ENCODE measurements at places on chromosomes 5 and 9. TPM values are rescaled to one million over a fixed set of nuclear protein-coding genes. Genes with fewer than 3 reads are reported as not detected.

BAAT gene
- not detected for polyA plus RNA-seq

PRUNE2 gene
- 0.11 TPM for polyA plus RNA-seq

TPPP gene
- not detected for polyA plus RNA-seq

BNC2 gene
- 7.7 TPM for polyA plus RNA-seq

NUTM2G gene
- not detected for polyA plus RNA-seq

FST gene
- polyA plus RNA-seq = not detected

GRCh38 chr5:7894439-7894838, 25.5 kb downstream of the MTRR start:
- no peak overlapping the region for H3K4me3 ChIP-seq
- H3K27ac ChIP-seq = no peak overlapping the region
- H3K36me3 ChIP-seq = peaks cover 43% of the 10 kb centered on the region
- no peaks in the 10 kb centered on the region for H3K27me3 ChIP-seq
- DNase-seq = no peak

DNA sequence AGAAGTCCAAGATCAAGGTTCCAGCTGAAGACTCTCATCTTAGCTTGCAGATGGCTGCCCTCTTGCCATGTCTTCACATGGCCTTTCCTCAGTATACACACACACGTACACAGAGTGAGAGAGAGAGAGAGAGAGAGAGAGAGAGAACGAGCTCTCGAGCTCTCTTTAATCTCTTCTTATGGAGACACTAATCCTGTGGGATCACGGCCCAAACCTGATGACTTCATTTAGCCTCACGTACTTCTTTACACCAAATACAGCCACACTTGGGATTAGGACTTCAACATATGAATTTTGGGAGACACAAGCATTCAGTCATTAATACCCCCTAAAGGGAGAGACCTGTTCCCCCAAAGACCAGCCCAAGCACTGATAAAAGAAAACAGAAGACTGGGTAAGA, 42.8 kb downstream of the SIL1 start:
- no peaks in the 10 kb centered on the region for H3K36me3 ChIP-seq
- no peak for DNase-seq
- no peaks in the 10 kb centered on the region for H3K27me3 ChIP-seq
- H3K27ac ChIP-seq = no peak overlapping the region
- peaks cover 1% of the 10 kb centered on the region for H3K4me1 ChIP-seq

DNA sequence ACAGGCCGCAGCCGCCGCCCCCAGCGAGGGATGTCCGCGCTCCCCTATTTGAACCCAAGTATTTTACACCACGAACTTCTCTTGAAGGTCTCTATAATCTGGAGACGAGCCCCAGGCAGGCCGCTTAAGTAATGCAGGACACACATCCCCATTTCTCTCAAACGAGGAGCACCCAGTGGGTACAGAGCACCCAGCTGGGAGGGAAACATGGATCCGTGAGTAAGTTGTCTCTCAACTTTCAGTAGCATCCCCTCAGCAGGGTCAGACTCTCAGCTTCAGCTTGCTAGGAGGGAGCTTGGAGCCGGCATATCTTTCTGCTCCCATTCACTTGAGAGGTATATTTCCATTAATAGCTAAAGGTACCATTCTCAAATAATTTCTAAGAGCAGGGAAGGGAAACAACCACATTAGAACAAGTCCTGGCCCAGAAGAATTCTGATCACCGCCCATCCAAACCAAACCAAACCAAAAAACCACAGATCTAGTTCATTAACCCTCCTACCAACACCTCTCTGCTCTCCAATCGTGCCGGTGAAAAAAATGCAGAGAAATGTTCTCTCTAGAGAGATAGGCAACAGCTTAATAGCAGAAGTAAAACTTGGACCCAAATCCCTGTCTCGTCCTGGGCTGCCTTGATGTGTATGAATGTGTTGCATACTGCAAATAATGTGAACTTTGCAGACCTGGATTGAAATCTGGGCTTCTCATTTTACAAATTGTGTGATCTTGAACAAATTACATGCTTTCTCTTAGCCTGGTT, 910 bp downstream of the TDRD7 start:
- peak overlapping the region; percentile 82 for H3K27ac ChIP-seq
- peaks cover 3% of the 10 kb centered on the region for H3K27me3 ChIP-seq
- DNase-seq = no peak
- H3K36me3 ChIP-seq = no peaks in the 10 kb centered on the region
- peak overlapping the region; percentile 82 for H3K4me3 ChIP-seq
- peaks cover 63% of the 10 kb centered on the region for H3K4me1 ChIP-seq

GRCh38 chr9:125332527-125332926, 70.9 kb downstream of the GAPVD1 start:
- H3K36me3 ChIP-seq = peaks cover 21% of the 10 kb centered on the region
- H3K27ac ChIP-seq = peak overlapping the region; percentile 73
- H3K4me3 ChIP-seq = no peak overlapping the region
- H3K4me1 ChIP-seq = peaks cover 9% of the 10 kb centered on the region
- DNase-seq = peak; percentile 3

DNA sequence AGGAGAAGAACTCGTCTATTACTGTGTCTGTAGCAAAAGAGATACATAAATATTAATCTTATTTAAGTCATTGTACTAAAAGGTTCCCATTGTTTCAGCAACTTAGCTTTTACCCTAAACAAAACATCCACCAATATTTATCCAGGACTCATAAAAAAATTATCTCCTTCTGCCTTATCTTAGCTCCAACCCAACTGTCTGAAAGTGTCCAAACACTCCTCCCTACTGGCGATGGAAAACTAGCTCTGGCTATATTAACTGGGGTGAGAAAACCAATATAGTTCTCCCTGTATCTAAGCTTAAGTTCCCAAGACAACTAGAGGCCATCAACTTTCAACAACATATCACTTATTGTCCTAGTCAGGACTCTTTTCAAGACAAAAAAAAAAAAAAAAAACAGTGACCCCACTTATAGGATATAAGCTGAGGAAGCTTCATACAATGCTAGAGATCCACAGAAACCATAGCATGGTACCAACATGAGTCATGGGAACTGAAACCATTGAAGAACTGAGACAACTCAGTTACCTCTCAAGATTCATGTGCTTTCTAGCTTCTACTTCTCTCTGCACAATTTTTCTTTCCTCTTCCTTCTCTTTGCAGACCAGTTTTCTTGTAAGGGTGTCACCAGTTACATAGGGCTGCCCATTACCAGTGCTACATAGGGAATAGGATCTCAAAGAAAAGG, 150.7 kb upstream of the RASA1 start:
- no peak for DNase-seq
- H3K27ac ChIP-seq = no peak overlapping the region
- H3K36me3 ChIP-seq = no peaks in the 10 kb centered on the region
- no peak overlapping the region for H3K4me3 ChIP-seq
- peaks cover 35% of the 10 kb centered on the region for H3K4me1 ChIP-seq

- no peaks in the 10 kb centered on the region for H3K36me3 ChIP-seq
- no peaks in the 10 kb centered on the region for H3K4me1 ChIP-seq
- DNase-seq = no peak
- H3K27me3 ChIP-seq = peaks cover 4% of the 10 kb centered on the region
Measured at GRCh38 chr5:149128023-149128875, 13.0 kb upstream of the ABLIM3 start.

- H3K36me3 ChIP-seq = no peaks in the 10 kb centered on the region
- peaks cover 7% of the 10 kb centered on the region for H3K4me1 ChIP-seq
- H3K27me3 ChIP-seq = peaks cover 8% of the 10 kb centered on the region
- no peak overlapping the region for H3K4me3 ChIP-seq
Measured at GRCh38 chr9:69678843-69679538, 6.8 kb upstream of the APBA1 start.

DNA sequence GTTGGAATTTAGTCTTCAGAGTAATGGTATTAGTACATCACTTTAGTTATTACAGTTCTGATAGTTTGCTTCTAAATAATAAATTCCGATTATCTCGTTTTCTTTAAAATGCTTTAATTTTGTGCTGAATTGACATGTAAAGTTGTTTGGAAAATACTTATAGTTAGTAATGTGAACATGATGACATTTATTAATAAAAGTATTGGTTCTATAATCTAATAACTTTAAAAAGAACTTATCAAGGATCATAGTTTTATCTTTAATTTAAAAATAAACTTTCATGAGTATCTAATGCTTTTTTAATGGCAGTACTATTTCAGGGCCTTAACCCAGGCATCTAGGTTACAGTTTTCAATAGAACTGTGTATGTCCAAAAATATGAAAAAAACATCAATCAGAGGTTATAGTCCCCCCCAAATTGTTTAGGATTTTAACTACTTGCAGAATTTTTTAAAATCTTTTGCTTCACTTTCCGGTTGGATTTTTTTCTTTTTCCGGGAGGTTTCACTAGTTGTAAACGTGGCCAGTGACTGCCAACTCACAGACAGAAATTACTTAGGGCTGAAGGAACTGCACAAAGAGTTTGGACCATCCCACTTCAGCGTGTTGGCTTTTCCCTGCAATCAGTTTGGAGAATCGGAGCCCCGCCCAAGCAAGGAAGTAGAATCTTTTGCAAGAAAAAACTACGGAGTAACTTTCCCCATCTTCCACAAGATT, 680 bp downstream of the GPX8 start:
- no peak for DNase-seq
- no peaks in the 10 kb centered on the region for H3K36me3 ChIP-seq
- H3K4me1 ChIP-seq = no peaks in the 10 kb centered on the region
- H3K27me3 ChIP-seq = peaks cover 12% of the 10 kb centered on the region
- no peak overlapping the region for H3K4me3 ChIP-seq

DNA sequence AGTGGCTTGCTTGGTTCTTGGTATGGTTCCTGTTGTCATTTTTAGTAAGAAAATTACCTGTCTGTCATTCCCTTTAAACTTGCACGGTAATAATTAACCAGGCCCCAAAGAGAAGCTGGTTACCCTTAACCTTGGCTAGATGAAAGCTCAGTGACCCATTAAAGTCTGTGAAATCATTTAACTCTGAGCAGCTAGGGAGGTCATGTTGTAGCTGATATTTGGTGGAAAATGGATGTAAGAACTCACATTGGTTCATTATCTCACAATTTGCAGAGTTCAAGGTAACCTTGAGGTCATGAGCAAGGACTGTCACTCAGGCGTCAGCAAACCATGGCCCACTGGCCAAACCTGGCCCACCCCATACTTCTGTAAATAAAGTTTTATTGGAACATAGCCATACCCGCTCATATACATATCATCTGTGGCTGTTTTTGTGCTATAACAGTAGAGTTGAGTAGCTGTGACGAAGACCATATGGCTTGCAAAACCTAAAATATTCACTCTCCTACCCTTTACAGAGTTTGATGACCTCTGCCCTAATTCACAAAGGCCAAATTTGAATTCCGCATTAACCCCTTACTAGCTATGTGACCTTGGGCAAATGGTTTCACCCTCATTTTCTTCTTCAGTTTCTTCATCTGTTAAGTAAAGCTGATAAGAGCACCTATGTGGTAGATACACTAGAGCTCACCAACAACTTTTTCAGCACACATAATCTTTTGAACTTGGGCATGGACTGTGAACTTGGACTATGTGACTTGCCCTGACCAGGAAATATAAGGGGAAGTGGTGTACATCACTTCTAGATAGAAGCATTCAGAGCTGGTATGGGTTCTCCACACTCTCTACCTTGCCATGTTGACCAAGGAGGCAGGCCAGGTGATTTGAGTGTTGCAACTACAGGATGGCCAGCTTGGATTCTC, 61.5 kb upstream of the CPEB4 start:
- H3K36me3 ChIP-seq = no peaks in the 10 kb centered on the region
- DNase-seq = no peak
- peaks cover 12% of the 10 kb centered on the region for H3K27me3 ChIP-seq
- no peaks in the 10 kb centered on the region for H3K4me1 ChIP-seq
- no peak overlapping the region for H3K4me3 ChIP-seq

GRCh38 chr5:173712609-173713175, 96.2 kb upstream of the BOD1 start:
- H3K27me3 ChIP-seq = peaks cover 1% of the 10 kb centered on the region
- no peaks in the 10 kb centered on the region for H3K36me3 ChIP-seq
- H3K4me1 ChIP-seq = no peaks in the 10 kb centered on the region
- H3K27ac ChIP-seq = no peak overlapping the region

- DNase-seq = no peak
- H3K4me1 ChIP-seq = no peaks in the 10 kb centered on the region
- no peak overlapping the region for H3K4me3 ChIP-seq
- H3K36me3 ChIP-seq = no peaks in the 10 kb centered on the region
- no peaks in the 10 kb centered on the region for H3K27me3 ChIP-seq
- H3K27ac ChIP-seq = no peak overlapping the region
Measured at GRCh38 chr5:1122511-1123294, 10.8 kb upstream of the SLC12A7 start.

DNA sequence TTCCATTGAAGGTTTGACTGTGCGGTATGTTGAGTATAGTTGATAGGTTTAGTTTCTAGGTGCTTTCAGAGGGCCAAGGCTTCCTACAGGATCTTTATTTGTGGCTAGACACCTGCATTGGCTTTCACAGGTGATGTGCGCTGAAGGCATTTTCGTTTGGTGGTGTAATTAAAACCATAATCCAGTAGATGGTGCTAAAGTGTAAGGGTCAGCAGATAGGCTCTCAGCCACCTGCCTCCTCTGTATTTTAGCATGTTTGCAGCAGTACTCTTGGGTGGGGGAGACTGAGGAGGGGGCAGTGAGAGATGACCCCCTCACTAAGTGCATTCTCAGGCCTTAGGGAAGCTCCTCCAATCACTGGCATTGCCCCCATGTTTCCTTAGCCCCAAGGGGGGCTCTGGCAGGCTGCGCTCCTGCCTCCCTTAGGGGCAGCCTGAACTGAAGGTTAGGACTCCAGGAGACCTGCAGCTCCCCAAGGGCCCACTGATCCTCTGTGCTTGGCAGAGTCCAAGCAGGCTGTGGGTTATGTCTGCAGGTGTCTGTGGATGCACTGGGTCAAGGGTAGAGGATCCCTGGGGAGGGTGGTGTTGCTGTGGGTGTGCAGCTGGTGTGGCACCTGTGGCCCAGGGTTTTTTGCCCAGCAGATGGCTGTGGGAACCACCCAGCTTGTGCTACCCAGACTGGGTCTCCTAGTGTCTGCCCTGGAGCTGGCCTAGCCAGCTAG, 23.4 kb downstream of the CDK20 start:
- no peaks in the 10 kb centered on the region for H3K4me1 ChIP-seq
- H3K4me3 ChIP-seq = no peak overlapping the region
- no peaks in the 10 kb centered on the region for H3K36me3 ChIP-seq
- DNase-seq = no peak
- H3K27me3 ChIP-seq = peaks cover 12% of the 10 kb centered on the region

GRCh38 chr5:155926766-155927165, 400.2 kb upstream of the SGCD start:
- no peak for DNase-seq
- no peaks in the 10 kb centered on the region for H3K36me3 ChIP-seq
- H3K4me3 ChIP-seq = no peak overlapping the region
- no peaks in the 10 kb centered on the region for H3K4me1 ChIP-seq
- H3K27ac ChIP-seq = no peak overlapping the region
- peaks cover 2% of the 10 kb centered on the region for H3K27me3 ChIP-seq

Data from immature natural killer cell (primary cell).